ENCODE measurements at places on chromosomes 3 and 15.

DNA sequence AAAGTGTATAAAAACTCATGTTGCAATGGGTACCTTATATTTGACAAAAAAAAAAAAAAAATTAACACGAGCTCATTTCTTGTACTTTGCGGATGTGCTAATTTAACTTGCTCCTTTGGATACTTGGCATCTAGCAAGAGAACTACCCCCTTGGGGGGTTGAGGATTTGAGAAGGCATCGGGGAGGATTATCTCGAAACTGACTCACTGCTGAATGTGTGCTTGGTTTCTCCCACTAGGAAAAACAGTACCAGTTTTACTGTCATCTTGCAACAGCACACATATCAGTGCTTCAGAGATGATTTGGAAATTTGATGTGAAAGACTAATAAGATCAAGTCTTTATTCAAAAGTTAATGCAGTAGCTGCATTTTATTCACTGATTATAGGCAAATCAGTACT is 891 bp downstream of the EXOG start:
- DNase-seq, result no peak

- no peak for DNase-seq
Observed at GRCh38 chr15:60733196-60733595, 254.3 kb upstream of the ICE2 start.

- DNase-seq, result no peak
Observed at GRCh38 chr15:41333026-41333562, 413 bp downstream of the NUSAP1 start.

- DNase-seq, result no peak
Observed at GRCh38 chr3:178479446-178479845, 56.8 kb upstream of the KCNMB2 start.

GRCh38 chr15:93235926-93236780 is 147.1 kb upstream of the RGMA start:
- DNase-seq, result no peak

DNA sequence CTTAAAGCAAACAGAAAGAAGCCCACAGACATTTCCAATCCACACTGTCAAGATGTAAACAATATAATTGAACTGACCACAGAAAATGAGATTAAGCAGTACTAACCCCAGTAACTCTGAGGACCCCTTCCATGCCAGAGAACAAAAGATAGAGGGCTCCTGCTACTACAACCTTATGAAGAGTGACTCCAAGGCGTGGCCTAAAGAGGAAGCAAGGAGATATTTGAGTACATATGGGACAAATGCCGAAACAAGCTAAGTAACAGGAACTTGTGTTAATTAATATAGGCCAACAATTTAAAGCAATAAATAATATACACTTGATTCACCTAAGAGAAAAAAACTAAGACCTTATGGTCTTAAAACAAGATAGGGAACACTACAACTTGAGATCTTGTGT is 25.0 kb upstream of the VPS39 start:
- DNase-seq, result no peak

GRCh38 chr3:193944518-193944884 is 191.4 kb upstream of the HES1 start:
- no peak for DNase-seq

GRCh38 chr15:60508442-60508841 is 29.5 kb upstream of the ICE2 start:
- DNase-seq, result no peak

- DNase-seq, result no peak
Observed at GRCh38 chr3:148839805-148840204, 12.2 kb downstream of the CPB1 start.

- DNase-seq, result no peak
Observed at GRCh38 chr15:67862750-67863441, 23.1 kb upstream of the RNU6-1 start.

GRCh38 chr15:101568309-101568708 is 78.8 kb upstream of the PCSK6 start:
- no peak for DNase-seq

DNA sequence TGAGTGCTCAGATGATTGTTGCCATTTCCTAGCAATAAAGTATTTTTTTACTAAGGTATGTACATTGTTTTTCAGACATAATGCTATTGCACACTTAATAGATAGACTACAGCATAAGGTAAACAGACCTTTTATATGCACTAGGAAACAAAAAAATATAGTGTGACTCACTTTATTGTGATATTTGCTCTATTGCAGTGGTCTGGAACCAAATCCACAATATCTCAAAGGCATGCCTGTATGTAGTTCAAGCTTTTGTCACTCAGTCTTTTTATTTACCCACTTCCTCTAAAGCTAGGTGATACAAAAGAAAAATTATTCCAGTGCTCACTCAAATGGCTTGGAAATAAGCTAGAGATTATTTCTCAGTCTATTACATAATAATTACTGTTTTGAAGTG is 209.9 kb upstream of the VEPH1 start:
- DNase-seq, result no peak

GRCh38 chr3:31444220-31445142 is 88.2 kb upstream of the STT3B start:
- no peak for DNase-seq

- DNase-seq, result no peak
Observed at GRCh38 chr15:72782274-72783003, 1.1 kb downstream of the ADPGK start.

DNA sequence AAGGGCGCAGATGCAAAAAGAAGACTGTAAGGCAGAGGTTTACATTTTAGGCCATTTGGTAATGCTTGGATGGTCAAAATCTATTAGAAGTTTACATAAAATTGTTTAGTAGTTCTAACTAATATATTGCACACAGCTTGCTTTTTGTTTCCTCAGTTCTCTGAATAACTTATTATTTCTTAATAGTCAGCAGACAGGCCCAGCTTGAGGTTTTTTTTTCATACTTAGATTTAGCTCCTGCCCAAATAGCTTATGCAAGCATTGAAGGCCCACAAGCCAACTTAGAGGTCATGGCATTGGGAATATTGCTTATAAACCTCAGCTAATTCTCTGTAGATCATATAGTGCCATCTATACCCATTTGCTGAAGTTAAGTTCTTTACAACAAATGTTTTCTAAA is 172.5 kb downstream of the RAP2B start:
- no peak for DNase-seq

DNA sequence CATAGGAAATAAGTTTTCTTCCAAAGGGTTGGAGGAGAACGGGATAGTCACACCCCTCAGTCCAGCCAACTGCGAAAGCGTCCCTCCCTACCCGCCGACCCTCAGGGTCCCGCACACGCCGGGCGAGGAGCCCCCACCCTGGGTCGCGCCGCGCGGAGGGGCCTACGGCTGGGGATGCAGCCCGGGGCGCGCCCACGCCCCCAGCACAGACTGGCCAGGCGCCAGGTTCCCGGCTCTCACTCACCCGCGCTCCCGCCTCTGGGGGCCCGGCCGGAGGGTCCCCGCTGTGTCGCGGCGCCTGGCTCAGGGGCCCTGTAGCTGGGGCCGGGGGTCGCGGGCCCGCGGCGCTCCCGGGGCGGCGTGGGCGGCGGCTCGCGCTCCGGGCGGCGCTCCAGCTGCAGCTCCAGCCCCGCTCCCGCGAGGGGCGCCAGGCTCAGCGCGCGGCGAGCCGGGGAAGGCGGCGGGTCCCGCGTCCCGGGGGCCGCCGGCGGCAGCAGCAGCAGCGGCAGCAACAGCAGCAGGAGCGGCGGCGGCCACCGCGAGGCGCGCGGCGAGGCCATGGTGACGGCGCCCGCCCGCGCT is 375 bp downstream of the HEG1 start:
- no peak for DNase-seq

GRCh38 chr15:92813485-92813884 is 86.6 kb upstream of the CHD2 start:
- no peak for DNase-seq

DNA sequence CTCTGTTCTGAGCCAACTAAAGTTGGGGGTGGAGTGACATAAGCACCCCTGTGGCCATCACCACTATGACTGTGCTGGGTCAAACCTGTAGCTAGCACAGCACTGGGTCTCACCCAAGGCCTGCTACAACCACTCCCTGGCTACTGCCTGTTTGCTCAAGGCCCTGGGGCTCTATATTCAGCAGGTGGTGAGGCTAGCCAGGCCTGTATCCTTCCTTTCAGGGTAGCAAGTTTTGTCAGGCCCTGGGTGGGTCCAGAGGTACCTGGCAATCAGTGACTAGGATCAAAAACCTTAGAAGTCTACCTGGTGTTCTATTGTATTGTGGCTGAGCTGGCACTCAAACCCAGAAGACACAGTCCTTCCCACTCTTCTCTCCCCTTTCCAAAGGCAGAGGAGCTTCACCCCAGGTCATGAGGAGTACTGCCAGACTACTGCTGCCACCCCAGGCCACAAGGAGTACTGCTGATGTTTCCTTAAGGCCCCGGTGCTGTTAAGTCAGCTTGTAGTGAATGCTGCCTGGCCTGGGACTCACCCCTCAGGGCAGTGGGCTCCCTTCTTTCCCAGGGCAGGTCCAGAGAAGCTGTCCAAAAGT is 170.8 kb downstream of the IGSF11 start:
- DNase-seq, result no peak

- DNase-seq, result no peak
Observed at GRCh38 chr15:65778269-65778668, 13.8 kb downstream of the DENND4A start.

GRCh38 chr3:187798126-187798525 is 52.9 kb upstream of the BCL6 start:
- no peak for DNase-seq

DNA sequence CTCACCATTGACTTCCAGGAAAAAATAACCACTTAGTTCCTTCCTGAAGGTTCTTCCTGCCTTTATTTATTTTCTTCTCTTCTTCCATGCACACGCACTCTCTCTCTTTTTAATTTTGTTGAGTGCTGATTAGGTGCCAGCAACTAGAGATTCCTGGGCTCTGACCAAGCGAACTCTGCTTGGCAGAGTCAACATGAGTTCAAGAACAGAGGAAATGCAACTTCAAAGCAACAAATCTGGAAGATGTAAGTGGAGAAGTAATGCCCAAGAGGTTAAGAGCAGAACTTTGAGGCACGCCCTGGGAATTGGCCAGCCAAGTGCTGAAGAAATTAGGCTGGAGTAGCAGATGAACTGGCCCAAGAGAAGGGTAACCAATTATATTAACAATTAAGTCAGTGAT is 8.5 kb downstream of the ERC2 start:
- DNase-seq, result no peak

- DNase-seq, result no peak
Observed at GRCh38 chr3:191523148-191523547, 62.2 kb downstream of the PYDC2 start.

DNA sequence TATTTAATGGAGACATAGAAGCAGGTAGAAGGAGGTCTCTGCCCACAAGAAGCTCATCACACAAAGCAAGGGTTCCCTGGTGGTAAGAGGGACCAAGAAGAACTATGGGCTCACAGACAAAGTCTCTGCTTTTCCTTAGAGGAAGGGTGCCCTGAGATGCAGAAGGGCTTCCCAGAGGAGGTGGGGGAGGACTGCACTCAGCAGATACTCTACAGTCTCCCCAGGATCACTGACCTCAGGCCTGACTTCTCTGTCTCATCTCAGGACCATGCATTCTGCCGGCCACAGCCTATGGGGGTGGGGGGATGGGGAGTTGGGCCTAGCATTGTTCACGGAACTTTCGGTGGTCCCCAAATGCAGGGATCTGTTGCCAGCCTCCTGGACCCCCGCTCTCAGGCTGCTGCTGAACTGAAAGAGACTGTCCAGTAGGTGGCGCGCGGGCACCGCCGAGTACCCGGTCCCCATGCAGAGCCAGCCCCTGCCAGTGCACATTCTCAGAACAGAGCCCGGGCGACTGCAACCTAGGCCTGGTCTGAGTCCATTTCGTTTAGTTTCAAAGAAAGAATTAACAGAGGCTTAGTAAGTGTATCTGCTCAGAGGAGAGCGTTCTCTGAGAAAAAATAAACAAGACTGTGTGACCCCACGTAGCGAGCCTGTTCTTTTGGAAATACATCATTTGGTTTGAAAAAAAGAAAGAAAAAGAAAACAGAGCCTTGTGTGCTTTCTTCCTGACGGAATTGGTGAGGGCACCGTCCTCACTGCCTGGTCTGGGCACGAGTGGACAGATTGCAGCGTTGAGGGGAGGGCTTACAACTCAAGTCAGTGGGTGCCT is 74.1 kb downstream of the LRTM1 start:
- no peak for DNase-seq

- no peak for DNase-seq
Observed at GRCh38 chr3:183448369-183449128, 20.1 kb upstream of the MCF2L2 start.

DNA sequence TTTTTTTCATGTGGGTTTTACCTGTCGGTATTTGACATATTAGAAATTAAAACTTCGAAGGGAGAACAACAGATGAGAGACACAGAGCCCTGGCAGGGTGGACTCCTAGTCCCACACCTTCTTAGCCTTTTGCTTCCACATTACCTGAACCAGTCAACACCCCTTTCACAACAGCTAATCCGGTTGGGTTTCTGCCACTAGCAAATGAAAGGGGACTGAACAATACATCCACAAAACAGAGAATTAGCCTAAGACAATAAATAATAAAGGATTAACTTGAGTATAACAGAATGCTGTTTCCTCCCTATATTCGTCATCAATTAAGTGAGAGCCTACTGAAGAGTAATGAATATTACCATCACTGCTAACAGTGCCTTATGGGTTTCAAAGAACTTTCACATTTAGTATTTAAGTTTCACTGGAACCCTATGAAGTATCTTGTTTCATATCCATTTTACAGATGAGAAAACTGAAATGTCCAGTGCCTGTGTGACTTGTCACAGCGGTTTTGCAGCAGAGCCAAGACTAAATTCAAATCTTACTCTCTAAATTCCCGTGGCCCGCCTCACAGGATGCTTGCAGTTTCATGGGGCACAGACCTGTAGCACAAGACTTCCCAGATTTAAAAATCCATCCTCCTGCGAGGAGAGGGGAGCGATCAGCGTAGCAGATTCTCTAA is 1.0 kb upstream of the RAB8B start:
- DNase-seq, result no peak

DNA sequence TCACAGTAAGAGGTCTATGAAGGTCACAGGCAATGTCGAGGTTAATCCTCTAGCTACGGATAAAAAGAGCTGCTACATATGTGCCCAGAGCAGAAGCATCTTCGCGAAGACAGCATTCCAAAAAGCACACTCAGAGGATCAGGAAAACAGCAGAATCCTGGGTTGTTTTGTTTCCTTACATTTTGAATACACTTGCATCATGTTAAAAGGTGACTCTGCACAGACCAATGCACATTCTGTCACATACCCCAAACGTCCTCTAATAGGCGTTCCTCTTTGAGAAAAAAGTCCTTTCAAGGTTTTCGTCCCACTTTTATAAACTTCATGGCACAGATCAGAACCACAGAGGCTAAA is 52.7 kb downstream of the VGLL4 start:
- DNase-seq, result no peak

GRCh38 chr15:52466134-52466701 is 62.5 kb downstream of the MYO5A start:
- no peak for DNase-seq

DNA sequence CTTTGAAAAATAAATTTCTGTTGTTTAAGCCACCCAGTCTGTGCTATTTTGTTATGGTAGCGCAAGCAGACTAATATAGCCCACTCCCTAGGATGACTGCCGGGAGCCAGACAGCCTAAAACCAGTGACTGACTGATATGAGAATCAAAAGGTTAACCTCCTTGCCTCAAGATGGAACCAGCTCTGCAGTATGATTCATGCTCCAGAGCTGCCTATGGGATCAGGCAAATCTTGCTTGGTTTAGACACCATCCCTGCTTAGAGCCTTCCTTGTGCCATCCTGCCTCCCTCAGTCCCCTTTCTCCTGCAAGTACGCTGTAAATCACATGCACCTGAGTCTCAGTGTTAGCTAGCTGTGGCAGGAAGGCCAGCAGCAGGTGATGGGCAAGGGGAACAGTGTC is 39.3 kb downstream of the TRANK1 start:
- no peak for DNase-seq

GRCh38 chr3:186173224-186173815 is 64.4 kb upstream of the ETV5 start:
- DNase-seq, result no peak

Data from stimulated activated CD8-positive, alpha-beta memory T cell treated with anti-CD3 and anti-CD28 coated beads, Interleukin-4, amount 100 ng/mL, for 1 hour (primary cell).